ENCODE measurements at places on chromosomes 7 and 10.
A peak's percentile ranks its signal among the peaks of the same experiment; 100 is the strongest.

DNA sequence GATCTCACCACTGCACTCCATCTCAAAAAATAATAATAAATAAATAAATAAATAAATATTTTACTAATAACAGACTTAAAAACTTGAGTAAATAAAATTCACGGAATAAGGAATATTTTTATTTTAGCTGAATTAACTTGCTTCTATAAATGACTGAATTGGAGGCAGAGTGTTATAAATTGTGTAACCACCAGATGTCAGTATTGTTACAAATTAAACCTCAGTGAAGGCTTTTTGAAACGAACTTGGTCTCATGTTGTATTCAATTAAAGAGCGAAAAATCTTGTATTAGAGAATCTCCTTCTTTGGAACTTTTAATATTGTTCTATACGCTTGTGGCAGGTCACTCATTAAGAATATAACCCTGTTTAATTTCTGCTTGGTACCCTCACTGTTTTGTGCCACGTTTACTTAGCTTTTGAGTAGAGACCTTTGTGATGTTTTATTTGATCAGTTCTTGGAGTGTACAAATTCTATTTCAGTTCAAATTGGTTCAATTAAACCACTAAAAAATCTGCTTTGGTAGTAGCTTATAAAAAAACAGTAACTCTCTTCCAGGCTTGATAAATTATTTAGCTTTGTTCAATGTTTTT, 45.6 kb upstream of the SCIN start:
- DNase-seq, result peak; percentile 41

GRCh38 chr10:102657984-102658724, 13.9 kb downstream of the TRIM8 start:
- no peak for DNase-seq

DNA sequence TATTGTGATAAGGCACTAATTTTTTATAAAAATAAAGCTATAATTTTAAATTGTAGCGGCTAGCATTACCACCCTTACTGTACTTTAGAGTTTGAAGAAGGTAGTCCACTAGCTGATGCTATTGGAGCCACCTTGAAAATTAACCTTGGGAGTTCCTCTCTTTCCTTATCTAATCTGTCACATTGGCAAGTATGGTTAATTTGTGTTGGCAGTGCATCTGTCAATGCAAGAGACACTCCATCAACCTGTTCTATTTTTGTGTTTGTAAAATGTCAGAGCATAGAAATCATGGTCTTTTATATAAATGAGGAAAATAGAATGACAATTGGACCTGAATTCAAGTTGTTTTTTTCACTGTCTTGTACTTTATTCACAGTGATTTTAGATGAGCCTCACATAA, 20.5 kb downstream of the GLCCI1 start:
- DNase-seq, result no peak

GRCh38 chr10:30798646-30799185, 169.2 kb upstream of the LYZL2 start:
- DNase-seq, result no peak

DNA sequence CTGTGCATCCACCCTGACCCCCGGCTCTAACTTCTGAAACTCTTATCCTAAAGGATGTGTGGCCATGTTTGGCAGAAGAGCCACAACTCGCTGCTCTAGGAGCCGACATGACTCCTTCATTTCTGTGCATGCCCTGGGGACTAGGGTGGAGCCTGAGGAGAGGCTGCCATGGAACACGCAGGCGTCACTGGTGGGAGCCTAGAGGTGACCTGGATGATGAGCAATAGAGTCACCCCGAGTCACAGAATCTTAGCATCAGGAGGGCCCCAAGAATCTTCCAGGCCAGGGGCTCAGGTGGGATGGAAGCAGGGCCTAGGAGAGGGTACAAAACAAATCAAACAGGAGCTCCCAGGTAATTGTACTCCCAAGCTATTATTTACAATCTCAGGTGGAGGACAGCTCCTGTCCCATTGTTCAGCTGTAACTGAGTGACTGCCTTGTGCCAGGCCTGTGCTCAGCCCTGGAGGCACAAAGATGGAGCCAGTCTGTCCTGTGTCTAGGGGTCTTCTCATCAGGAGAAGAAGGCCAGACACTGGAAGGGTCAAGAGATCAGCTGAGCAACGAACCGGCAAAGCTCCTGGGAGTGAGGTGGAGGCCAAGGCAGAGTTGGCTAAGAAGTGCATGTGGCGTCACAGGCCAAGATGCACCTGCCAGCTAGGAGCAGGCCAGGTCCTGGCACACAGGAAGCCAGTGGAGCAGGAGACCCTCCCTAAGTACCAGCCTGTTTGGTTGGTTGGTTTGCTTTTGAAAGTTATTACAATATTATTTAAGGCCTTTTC, 5.8 kb upstream of the ZNF22 start:
- DNase-seq, result no peak

- DNase-seq, result no peak
Observed at GRCh38 chr10:96756111-96756903, 36.0 kb upstream of the PIK3AP1 start.

DNA sequence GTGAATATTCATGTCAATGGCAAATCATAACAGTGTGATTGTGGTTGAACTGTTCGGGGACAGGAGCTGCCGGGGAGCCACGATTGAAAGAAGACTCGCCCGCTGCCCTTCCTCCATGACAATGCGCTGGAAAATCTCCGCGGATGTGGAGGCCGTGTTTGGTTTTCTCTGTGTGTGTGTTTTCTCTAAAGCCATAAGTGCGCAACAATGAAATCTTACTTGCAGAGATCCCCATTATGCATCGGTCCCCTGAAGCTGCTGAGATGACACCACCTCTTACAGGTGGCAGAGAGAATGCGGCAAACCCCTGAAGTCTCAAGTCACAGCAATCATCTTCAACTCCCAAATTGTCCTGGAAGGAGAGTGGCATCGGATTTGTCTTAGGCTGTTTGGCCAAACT, 442.3 kb upstream of the MKI67 start:
- DNase-seq, result no peak

GRCh38 chr7:29763266-29763665, 43.0 kb upstream of the WIPF3 start:
- no peak for DNase-seq

DNA sequence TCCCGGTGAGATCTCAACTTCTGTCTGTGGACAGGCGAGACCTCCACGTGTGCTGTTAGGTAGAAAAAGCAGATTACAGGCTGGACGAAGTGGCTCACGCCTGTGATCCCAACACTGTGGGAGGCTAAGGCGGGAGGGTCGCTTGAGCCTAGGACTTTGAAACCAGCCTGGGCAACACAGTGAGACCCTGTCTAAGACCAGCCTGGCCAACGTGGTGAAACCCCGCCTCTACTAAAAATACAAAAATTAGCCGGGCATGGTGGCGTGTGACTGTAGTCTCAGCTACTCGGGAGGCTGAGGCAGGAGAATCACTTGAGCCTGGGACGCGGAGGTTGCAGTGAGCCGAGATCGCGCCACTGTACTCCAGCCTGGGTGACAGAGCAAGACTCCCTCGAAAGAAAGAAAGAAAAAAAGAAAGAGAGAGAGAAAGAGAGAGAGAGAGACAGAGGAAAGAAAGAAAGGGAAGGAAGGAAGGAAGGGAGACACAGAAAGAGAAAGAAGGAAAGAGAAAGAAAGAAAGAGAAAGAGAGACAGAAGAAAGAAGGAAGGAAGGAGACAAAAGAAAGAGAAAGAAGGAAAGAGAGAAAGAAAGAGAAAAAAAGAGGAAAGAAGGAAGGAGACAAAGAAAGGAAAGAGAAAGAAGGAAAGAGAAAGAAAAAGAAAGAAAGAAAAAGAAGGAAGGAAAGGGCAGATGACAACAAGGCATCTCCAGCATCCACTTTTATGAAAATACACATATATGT, 29.6 kb upstream of the SUN1 start:
- no peak for DNase-seq

- no peak for DNase-seq
Observed at GRCh38 chr7:156192921-156193320, 380.7 kb upstream of the SHH start.

DNA sequence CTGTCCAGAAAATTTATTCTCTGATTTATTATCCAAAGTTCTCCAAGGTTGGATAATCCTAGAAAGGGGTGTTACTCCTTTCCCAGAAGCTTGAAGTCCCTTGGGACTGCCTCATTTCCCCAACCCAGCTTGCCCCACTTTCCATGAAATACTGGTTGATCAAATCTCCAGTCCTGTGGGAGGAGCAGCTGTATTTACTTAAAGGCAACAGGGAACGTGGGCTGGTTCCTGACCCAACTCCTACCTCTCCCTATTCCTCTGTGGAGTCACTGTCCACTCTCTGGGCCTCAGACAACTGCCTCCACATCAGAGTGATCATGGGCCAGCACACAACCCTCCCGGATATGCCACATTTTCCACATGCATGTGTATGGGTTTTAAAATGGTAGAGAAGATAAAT, 166.2 kb upstream of the PRR15 start:
- DNase-seq, result no peak

DNA sequence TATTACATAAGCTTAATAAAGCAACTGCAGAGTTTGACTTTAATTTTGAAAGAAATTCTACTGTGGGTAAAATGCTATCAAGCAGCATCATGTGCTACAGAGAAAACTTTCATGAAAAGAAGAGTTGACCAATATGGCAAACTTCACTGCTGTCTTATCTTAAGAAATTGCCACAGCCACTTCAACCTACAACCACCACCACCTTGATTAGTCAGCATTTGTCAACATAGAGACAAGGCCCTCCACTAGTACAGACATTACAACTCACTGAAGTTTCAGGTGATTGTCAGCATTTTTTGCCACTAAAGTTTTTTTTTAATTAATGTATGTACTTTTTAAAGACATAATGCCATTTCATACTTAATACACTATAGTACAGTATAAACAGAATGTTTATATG, 350.3 kb downstream of the HPSE2 start:
- no peak for DNase-seq

- no peak for DNase-seq
Observed at GRCh38 chr7:37491919-37492694, 43.4 kb upstream of the ELMO1 start.

DNA sequence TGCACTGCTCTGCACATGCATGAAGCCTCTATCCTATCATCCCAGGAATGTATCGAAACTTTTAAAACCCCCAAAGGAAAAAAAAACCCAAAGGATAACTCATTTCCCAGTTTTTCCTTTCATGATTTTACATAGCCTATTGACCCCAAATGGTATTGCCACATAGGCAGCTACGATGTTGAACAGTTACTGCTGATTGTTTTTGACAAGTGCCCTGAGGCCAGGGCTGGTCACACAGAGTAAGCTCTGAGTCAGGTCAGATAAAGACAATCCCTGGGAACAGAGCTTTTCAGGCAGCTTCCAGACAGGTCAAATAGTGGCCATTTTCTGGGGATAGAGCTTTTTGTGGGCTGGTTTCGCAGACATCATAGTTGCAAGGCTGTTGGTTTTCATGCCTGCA, 52.1 kb downstream of the MYL10 start:
- DNase-seq, result no peak

GRCh38 chr7:126222782-126223181, 1030.0 kb downstream of the GRM8 start:
- DNase-seq, result no peak

DNA sequence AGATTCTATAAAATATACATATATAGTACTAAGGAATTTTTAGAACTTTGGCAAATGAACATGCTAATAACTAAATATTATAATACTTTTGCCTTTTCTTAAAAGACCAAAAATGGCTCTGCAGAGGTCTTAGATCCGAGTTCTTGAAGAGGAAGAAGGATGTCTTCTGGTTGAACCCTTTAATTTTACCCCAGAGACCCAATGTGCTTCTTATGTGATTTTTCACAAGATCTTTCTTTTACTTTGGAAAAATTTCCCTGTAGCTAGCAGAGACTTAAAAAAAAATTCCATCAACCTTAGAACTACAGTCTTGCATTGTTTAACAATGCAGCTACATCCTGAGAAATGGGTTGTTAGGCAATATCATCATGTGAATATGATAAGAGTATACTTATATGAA, 663.2 kb downstream of the PARD3 start:
- DNase-seq, result no peak

DNA sequence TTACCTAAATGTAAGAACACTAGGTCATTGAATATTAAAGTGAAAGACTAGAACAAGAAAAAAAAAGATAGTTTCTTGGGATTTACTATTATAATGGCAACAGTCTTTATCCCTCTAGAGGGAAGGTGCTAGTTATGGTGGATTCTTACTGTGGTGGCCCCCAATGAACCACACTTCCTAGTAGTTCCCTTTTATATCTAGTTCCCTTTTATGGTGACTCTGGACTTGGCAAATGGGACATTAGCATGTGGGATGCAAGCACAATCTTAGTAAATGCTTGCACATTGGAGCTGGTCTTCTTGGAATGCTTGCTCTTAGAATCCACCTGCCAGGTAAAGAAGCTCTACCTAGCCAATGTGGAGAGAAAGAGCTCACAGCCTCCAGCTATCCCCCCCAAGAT, 430.2 kb downstream of the LRMDA start:
- no peak for DNase-seq

DNA sequence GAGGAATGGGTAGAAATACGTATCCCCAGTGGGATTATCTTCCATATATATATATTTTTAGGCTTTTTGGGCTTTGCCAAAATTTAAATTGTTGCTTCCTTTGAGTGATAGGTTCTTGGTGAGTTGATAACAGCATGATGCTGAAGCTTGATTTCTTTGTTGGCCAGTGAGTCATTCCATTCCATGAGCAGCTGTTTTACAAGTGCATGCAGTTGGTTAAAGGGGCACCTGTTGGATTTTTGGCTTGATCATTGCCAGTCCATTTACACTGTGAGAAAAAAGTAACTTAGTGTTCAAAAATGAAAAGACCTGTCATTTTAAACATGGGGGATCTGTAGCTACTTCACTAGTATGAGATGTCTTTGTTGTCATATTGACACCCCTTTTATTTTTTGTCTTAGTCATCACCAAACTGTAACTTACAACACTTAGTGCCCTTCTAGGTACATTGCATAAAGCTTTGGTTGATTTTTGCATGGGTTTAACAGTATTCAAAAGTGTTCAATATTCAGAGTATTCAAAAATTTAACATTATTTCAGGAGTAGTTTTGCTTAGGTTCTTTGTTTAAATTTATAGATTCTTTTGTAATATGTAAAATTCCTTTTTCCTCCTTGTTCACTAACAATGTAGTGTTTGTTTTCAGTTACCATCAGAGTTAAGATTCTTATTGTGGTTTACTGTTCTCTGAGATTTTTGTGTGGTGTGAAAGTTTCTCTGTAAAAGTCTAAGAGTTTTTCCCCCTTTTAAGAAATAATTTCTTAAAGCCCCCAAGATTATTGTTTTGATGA, 8.8 kb downstream of the AKAP9 start:
- no peak for DNase-seq

- no peak for DNase-seq
Observed at GRCh38 chr7:100678291-100678984, 4.9 kb downstream of the GNB2 start.

DNA sequence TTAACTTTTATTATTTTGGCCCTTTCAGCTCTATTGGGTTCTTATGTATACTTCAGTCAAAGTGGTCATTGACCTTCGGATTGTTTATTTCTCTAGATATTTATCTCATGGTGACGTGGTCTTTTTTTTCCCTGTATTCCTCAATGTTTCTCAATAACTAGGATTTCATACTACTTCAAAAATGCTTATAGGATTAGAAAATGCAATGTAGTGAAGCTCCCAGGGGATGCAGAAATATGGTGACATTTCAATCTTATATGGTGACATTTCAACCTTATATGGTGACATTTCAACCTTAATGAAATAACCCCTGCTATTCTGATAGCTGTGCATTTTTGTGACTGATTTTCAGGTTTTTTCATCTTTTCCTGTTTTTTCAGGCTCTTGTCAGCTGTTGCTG, 51.4 kb downstream of the CHRM2 start:
- DNase-seq, result no peak

Measured in AG09309 (cell line).